Suprapubic skin (tissue), 4 donors: ENCODE measurements at places on chromosomes 1 and 21. TPM values are rescaled to one million over a fixed set of nuclear protein-coding genes. Genes with fewer than 3 reads are reported as not detected.

DNA sequence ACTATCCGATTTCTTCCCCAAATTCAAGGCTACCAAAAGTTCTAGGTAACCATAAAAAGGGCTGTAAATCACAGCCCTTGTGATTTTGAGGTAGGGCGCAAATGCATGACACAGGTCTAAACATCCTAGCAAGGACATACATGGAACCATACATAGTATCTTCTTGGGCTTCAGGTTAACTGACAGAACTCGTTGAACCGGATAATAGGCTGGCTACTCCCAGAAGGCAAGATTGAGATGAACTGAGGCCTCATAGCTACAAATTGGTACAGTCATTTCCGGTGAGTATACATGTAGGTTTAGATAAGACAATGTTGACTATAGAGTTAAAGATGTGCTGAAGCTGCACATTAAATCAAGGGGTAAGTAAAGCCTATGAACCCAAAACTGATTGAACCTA, 27.3 kb upstream of the TP53BP2 start:
- no peak for DNase-seq

- DNase-seq = no peak
These were observed 37.1 kb downstream of the TGFB2 start for GRCh38 chr1:218382261-218382660.

RXRG gene
- total RNA-seq = 0.72 TPM

FAM72C gene
- not detected for total RNA-seq

DNA sequence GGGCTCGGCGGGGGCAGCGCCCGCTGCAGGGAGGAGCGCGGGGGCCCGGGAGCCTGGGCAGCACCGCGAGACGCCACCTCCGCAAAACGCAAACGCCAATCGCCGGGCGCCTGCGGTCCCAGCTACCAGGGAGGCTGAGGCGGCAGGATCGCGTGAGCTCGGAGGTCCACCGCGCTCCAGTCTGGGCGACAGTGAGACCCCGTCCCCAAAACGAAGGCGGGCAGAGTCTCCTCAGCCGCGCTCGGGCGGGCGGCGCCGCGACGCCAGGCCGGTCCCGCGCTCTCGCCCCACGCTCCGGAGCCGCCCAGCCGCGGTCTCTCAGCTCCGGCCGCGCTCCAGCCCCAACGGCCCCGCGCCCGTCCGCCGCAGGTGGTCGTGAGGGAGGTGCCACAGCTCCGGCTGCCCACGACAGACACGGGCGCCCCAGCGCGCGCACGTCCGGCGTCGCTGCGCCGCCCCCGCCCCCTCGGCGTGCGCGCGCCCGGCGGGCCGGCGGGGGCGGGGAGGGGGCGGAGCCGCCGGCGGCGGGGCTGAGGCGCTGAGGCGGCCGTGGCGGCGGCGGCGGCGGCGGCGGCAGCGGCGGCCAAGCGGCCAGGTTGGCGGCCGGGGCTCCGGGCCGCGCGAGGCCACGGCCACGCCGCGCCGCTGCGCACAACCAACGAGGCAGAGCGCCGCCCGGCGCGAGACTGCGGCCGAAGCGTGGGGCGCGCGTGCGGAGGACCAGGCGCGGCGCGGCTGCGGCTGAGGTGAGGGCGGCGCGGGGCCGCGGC, at the start of gene ADARB1:
ADARB1 (plus strand) TSS at position 533 of the 770 bp plus-strand sequence. CDS start 97,077 bp downstream, outside the sequence.
- no peak for DNase-seq

DNA sequence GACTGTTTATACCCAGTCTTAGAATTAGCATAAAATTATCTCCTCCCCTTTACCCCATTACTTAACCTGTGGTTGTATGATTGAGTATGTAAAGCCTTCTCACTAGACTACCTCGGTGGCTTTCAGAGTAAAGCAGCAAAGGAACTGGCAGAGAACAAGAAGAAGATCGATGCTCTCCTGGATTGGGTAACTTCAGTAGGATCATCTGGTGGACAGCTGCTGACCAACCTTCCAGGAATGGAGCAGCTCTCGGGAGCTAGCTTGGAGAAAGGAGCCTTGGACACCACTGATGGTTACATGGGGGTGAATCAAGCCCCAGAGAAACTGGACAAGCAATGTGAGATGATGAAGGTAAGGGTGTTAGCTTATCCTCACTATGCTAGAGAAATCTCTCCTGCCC, 138.6 kb upstream of the BMP8A start:
- no peak for DNase-seq

DNA sequence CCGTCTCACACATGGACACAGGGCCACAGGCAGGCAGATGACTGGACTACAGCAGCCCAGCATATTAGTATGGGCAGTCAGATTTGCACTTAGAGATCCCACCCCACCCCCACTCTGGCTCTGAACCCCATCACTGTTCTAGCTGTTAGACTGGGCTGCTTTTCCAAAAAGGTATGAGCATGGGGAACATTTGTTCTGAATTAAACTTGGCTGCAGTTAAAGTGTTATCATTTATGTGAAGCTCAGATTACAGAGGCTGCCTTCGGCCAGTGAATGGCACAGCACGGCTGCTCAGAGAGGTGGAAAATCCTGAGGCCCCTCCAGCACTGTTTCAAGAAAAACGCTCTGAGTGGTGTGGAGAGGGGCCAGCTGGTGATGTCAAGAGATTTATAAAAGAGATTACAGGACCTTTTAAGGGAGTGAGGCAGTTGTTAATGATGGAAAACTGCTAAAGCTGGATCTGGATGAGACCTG, 6.9 kb upstream of the NOS1AP start:
- no peak for DNase-seq

- DNase-seq = no peak
These were observed 120.9 kb upstream of the KIAA1614 start for GRCh38 chr1:180791806-180792205.

MYOG gene
- not detected for total RNA-seq
